ENCODE measurements at places on chromosomes 16 and 17.

GRCh38 chr17:4565209-4566141 is 5.1 kb upstream of the GGT6 start:
- DNase-seq: peak; percentile 25

DNA sequence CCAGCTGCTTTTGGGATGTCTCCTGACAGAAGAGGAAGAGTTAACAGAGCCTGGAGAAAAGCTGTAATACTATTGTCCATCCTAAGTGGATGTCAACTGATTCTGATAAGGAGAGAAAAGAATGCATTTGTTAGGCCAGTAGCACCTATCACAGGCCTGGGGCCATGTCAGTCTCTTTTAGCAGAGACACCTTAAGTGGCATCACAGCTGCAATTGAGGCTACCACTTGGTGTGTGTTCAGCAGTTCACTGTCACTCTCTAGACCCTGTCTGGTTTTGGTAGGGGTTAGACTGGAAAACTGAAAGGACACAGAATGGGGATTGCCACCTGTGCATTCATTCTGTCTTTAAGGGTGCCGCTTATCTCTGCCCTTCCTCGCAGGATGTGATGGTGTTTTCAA is 42.0 kb downstream of the PSMD12 start:
- no peak for DNase-seq

DNA sequence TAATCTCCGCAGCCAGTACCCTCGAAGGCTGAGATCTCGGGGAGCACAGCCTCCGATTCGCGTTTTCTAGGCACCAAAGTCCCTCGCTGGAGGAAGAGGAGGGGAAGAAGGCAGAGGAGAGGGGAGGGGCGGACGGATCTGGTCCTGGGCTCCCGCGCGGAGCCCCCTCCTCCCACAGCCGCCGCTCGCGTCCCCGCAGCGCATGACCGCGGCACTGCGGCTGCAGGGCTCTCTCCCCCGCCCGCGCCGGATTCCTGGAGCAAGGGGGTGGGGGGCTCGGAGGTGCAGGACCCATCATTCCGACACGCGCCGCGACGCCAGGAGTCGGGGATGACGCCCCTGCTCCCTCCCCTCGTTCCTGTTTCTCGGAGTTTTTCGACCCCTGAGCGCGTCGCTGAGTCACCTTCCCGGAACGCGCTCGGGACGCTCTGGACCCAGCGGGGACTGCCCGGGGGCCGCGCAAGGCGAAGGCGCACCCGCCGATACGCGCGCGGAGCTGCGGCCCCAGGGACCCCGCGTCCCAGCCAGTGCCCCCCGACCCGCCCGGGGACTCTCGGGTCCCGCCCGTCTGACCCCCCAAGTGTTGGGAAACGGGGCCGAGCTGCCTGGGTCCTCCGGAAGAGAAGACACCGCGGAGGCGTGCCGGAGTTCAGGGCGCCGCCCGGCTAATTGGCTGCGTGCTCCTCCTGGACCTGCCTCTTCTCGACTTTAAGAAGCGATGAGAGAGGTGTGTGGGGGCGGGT is 1.4 kb upstream of the SPHK1 start:
- no peak for DNase-seq

- DNase-seq: no peak
These were observed 715.7 kb upstream of the SOX9 start for GRCh38 chr17:71405101-71405500.

DNA sequence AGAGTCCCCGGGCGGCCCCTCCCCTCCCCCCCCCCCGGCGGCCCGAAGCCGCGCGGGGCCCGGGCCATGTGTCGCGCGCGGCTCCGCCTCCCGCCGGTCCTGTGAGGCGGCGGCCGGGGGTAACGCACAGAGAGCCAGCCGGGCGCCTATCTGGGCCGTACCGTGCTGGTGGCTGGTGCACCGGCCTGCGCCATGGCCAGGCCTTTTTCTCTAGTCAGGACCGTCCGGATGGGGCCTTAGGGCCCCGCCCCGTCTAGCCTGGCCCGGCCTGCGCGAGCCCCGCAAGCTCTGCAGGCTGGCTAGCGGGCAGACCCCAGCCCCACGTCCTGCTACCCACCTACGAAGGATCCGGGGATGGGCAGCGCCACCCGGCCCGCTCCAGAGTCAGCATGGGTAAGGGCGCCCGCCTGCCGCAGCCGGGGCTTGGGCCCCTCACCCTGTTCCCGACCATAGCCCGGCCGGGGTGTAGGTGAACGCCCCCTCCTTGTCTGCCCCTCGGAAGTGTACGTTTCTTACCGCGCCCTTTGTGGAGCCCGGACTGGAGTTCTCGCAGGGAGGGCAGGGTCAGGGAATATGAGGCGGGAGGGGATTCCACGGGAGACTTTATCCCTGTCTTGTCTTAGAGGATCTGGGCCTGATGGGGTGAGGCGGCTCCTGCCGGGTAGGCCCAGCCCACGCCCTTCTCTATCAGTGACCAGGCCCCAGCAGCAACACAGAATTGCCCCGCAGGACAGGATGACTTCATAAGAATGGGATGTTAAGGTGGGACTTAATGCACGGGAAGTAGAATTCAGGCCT is at the start of gene CENPT:
TSS of gene CENPT (minus strand) at position 630 of the 798 bp plus-strand sequence. CDS start 13,834 bp downstream, outside the sequence.
- DNase-seq: no peak

- DNase-seq: peak; percentile 44
These were observed 301.9 kb downstream of the SOX9 start for GRCh38 chr17:72422505-72423285.

DNA sequence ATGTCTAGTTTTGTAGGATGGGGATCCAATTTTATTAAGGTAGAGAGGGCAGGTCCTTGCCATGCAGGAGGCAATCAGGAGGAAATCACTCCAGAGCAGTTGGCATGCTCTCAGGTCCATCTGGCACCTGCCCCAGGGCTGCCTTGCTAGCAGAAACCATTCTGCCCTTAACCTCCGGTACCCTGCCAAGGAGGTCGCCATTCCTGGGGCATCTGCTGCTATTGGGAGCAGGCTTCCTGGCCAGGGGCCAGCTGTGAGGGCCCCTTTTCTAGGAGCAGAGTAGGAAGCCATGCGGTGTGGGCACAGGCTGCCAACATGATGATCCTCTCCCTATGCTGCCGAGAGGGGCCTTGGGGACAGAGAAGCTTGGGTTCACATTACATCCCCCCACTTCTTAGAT is 47.6 kb upstream of the MGAT5B start:
- no peak for DNase-seq

DNA sequence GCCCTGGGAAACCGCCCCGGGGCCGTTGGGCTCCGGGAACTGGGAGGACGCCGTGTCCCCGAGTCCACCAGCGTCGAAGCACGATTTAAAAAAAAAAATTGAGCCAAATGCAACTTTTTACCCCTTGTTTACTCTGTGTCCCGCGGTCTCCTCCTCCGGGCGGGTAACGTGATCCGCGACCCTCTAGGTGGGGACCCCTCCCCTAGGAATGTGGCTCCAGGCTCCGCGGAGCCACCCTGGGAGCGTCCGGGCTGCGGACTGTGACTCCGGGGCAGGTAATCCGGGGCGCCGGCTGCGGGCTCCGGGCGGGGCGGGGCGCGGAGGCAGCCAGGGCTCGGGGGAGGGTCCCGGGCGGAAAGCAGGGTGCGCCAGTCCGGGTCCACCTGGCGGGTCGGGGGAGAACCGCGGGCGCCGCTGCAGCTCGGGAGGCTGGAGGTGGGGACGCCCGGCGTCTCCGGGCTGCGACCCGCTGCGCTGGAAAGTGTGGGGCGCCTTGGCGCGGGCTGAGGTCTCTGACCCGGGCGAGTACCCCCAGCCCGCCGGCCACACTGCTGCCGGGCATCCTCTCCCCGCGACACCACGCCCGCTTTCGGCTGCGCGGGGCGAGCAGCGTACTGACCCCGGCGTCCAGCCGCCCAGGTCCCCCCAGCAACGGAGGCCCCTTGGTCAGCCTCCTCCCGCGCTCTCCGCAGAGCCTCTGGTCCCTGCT is 852 bp upstream of the HELZ start:
- no peak for DNase-seq

GRCh38 chr16:56921571-56921970 is 10.4 kb upstream of the HERPUD1 start:
- no peak for DNase-seq

GRCh38 chr16:62068747-62069146 is 32.5 kb upstream of the CDH8 start:
- DNase-seq: no peak

DNA sequence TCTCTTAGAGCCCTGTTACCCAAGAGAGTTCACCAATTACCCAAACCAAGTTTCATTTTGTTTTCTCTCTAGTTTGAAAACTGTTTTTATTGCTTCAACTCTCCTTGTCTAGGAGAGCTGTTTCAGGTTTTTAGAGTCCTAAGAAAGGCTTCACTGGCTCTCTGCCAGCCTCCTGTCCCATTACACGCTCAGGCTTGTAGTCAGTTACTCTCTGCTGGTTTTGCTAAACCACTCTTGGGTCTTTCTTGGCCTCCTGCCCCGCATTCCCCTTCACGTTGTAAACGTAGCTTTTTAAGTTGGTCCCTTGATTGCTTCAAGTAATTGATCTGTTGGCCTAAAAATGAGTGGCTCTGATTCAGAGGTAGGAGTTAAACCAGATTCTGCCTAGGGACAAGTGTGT is 529.1 kb downstream of the MAF start:
- DNase-seq: no peak

DNA sequence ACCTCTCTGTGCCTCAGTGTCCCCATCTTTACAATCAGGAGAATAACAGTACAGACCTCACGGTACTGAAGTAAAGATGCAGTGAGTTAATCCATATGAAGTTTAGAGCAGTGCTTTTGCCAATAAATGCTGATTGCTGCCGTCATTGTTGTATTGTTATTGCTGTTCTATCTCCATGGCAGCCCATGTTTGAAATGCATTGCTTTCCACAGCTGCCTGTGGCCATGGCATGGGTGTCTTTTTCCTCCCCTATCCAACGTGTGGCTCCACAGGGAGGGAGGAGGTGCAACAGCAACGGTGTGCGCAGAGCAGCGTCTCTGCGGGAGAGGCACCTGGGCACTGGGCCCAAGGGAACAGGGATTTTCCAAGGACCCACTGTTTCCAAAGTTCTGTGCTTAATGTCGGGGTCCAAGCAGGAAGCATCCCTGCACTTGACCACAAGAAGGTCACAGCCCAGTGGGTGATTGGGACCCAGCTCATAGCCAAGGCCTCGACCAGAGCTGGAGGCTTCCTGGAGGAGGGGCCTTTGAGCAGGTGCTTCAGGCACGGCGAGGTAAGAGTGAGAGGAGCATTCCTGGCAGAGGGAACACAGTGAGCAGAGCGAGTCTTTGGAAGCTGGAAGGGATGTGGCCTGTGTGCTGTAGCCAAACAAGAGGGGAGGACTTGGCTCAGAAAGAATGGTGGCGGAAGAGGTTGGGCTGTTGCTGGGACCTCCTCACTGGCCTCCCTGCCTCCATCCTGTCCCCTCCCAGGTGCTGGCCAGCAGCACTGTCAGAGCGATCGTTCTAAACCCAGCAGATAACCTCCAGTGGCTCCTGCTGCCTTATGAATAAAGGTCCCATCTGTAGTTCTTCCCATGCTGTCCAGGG is 3.9 kb downstream of the RAI1 start:
- DNase-seq: no peak

DNA sequence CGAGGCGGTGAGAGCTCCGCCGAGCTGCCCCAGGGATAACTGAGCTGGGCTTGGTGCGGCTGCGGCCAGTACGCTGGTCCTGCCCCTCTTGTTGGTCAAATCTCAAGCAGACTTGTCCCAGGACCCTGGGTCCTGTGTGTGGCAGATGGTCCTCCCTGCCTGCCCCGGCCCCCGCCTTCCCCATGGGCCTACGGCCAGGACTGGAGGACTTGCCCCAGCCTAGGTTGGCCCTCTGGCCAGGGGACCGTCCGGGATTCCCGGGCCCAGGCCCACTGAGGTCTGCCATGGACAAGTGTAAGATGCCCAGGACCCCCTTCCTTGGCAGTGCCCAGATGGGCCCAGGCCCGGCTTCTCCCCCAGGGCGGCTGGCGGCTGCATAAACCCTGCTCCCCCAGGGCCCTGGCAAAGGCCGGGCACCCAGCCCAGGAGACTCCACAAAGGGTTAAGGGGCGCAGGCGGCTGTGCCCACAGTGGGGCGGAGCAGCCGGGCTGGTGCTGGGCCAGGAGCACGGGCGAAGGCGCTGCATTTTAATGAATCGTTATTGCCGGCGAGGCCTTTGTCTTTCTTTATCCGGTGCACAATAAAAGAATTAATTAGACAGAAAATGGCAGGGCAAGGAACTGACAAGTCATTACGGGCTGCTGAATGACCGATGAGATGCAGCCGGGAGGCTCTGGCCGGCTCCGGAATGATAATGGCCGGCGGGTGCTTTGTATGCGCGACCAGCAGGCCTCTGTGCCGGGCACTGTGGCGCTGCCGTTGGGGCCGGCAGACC is 9.1 kb downstream of the SOX8 start:
- no peak for DNase-seq

DNA sequence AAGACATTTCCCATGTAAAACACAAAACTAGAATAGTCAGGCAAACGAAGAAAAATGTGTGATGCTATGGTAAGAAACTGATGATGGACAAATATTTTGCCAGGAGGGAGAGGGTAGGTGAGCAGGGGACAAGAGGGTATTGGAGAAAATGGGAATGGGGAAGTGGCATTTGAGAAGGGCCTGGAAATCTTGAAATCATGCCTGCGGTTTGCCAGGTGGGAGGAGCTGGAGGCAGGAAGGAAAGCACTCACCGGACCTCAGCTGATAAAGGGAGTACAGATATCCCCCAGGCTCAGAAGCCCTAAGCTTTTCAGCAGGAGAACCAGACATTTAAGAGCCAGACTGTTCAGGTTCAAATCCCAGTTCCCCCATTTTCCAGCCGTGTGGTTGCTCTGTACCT is 103.6 kb downstream of the GSG1L start:
- no peak for DNase-seq

- DNase-seq: no peak
These were observed 8.4 kb downstream of the FSCN2 start for GRCh38 chr17:81536299-81537290.

- DNase-seq: no peak
These were observed 169.7 kb downstream of the ANKFN1 start for GRCh38 chr17:56322991-56323390.

GRCh38 chr17:58488428-58488890 is 251 bp upstream of the HSF5 start:
- no peak for DNase-seq

- DNase-seq: no peak
These were observed 173.5 kb downstream of the NPIPB11 start for GRCh38 chr16:29232811-29233704.

- no peak for DNase-seq
These were observed 24.3 kb downstream of the G6PC1 start for GRCh38 chr17:42924891-42925290.

DNA sequence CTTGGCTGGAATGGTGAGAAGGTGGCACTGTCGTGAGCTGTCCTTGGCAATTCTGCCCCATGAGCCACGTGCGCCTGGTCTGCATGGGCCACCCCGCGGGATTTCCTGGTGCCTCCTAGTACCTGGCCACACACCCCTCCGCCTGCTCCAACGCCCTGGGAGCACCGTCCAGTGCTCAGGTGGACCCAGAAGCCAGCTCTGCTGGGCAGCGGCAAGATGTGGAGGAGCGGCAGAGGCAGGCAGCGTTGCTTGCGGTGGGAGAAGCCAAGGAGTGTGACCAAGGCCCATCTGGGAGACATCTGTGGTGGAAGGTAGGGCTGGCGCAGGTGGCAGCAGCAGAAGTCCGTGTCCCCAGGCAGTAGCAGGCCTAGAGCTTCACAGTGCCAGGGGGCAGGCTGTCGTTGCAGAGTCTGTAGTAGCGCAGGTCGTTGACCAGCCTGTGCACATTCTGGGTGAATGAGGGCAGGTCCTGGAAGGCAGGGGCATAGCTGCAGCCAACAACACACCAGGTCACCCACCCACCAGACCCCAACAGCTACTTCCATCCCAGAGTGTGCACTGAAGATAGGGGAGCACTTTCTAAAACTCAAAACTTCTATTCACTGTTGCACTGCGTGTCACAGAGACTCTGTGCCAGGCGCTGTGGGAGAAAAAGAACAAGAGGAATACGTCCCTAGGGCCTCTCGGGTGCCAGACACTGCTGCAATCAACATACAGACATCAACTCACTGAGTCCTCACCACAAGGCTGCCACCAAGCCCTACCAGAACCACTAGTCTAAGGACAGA is 34.9 kb upstream of the GSG1L start:
- DNase-seq: no peak
